ENCODE measurements at places on chromosomes 7 and 10.

DNA sequence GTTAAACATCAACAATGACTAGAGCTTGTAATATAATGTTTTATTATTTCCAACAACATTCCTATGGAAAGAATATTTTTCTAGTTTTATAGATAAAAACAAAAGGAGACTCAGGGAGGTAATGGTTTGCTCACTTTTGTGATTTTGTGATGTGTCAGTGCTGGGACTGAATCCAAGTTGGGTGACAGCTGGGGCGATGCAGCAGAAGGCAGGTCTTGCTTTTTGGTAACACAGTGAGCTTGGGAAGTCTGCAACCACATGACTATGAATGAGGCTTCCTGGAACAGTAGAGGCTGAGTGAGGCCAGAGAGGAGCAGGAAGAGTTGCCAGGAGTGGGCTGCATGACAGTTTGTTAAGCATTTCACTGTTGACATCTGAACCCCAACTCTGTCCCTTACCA lies 4.9 kb upstream of the YKT6 start:
- no peak for DNase-seq

DNA sequence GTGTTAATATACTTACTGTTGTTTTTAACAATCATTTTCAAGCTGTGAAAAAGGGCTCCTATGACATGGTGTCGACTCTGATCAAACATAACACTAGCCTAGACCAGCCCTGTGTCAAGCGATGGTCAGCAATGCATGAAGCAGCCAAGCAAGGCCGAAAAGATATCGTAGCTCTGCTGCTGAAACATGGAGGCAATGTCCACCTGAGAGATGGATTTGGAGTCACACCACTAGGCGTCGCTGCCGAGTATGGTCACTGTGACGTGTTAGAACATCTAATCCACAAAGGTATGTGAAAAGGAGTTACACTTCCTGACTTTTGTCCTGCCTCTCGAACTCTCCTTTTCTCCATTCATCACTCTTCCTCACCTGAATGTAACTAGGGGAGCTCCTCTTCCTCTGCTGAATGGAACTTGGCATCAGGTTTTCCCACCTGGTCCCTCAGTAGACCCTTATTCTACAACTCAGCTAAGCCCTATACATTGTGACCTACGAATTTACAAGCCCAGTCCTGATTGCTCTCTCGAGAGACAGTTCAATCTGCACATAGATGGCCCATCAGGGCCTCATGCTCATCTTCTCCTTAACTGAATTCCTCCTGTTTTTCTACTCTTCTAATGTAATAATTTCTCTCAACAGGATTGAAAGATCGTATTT lies 23.0 kb downstream of the ASB15 start:
- DNase-seq: no peak

DNA sequence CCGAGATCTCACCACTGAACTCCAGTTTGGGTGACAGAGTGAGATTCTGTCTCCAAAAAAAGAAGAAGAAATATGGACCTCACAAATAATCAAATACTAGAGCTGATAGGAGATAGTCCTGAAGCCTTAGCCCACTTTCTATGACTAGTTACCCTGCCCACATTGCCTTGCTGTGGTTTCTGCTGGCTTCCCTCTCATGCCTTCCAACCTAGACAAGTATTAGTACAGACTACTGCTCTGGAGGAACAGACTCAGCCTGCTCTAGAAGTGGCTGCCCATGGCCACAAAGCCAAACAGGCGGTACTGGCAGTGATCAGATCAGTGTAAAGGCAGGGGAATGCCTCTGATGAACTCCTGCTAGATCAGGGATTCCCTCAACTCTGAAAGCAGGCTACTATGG lies 89.7 kb upstream of the PRKAR2B start:
- no peak for DNase-seq

- no peak for DNase-seq
These were observed 186.8 kb downstream of the PARD3 start for GRCh38 chr10:34628174-34628796.

GRCh38 chr10:122190176-122190943 lies 80.7 kb upstream of the BTBD16 start:
- DNase-seq: no peak

DNA sequence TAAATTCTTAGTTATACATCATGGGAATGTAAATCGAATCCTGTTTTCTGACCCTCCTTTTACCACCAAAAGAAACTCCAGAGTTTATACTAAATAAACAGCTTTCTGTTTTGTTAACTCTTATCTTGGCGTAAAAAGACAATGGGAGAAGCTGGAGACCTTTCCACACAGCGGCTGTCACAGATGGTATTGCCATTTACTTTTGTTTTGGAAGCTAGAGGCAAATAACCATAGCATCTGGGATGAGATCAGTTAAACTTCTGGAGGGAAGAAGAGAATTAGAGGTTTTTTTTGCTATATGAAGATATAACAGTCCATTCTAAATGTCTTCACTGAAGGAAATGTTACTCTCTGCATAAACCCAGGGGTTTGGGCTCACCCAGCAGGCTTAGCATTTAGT lies 258.9 kb downstream of the REEP3 start:
- no peak for DNase-seq
